ENCODE measurements at places on chromosomes 2 and 18.

GRCh38 chr18:13308369-13308768, 89.8 kb downstream of the LDLRAD4 start:
- no peak for DNase-seq

DNA sequence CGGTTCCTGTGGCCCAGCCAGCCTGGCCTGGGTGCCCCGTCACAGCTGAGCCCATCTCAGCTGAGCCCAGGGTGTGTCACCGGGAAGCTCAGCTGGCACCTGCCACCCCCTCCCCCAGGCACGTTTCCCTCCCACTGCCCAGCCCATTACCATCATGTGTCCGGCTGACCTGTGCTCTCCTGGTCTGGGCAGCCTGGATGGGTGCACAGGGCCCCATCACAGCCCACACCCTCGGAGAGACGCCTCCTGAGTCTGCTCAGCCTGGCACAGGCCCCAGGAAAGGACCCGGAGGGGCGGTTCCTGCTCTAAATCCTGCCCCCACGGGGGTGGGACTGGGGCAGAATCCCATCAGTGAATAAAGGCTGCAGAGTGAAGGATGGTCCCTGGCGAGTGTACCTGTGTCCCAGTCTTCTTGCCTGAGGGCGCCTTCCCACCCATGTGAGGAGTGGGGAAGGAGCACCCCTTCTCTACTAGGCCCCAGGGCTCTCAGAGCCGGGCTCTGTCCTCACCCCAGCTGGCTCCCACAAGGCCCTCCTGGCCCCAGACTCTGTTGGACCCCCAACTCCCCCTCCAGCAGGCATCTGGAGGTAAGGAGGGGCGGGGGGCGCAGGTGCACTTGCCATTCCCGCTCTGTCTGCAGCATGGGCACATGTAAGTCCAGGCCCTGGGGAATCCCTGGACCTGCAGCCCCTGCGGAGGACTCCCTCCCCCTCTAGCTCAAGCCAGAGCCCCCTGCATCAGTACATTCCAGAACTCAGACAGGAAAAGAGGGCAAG, 21.2 kb downstream of the GPC1 start:
- no peak for DNase-seq

DNA sequence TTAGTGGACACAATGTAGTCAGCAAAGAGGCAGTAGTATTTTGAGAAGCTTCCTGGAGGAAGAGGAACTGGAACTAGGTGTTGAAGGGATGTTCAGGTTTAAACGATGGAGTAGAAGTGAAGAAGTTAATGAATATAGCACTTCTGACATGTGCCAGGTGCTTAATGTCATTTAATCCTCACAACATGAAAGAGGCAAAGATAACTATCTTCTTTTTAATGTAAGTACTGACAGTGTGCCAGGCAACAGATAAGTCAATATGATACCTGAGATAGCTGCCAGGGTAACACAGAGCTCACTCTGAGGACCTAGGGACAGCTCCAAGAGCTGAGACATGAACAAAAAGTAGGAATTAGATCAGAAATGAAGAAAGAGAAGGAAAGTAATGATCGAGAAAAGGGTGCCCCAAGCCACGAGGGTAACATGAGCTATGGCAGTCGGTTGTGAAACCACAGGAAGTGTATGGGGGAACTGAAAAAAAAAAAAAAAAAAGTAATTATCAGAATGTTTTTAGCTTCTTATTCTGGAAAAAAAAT, 140.7 kb downstream of the RNF144A start:
- no peak for DNase-seq

- no peak for DNase-seq
Observed at GRCh38 chr2:198645816-198646215, 811.9 kb downstream of the SATB2 start.

DNA sequence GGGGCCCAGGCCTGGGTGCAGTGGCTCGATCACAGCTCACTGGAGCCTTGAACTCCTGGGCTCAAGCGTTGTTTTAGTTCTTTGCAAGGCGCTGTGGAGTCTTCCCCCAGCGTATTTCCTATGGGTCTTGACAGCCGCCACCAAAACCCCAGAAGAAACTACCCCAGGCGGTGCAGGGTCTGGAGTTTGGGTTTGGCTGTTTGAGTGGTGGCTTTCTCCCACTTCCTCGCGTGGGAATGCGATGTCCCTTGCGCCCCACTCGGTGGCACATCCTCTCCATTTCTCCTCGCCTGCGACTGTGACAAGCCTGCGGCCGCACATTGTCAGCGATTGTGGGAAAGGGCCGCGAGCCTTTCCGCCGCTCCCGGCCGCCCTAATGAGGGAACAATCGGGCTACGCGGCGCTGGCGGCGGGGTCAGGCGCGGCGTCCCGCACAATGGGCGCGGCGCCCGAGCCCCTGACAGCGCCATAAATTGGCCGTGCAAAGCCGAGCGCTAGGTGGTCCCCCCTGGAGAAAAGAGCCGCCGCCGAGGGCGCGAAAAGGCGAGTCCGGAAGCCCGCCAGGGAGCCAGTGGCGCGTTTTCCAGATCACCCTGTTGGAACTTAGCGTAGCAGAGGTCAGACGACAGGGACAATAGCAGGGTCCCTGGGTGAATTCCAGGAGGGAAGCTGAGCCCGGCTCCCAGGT, 194.9 kb upstream of the POU3F3 start:
- DNase-seq, result no peak

DNA sequence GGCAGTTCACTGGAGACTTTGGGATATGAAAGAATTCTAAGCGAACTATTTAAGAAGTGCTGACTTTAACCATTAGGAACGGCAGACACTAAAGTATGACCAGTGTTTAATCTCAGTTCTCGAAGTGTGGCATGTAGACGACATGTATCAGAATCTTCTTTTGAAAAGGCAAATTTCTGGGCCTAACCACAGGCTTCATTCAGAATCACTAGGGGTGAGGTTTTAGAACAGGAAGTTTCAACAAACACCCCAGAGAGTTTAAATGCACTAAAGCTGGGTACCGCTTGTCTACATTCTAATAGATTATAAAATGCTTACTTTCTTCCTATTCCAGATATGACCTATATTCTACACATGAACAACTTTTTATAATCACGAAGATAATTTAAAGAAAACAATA, 180.3 kb downstream of the ANKRD44 start:
- DNase-seq, result no peak

GRCh38 chr18:5413447-5413846, 117.9 kb upstream of the ZBTB14 start:
- DNase-seq, result no peak

GRCh38 chr2:217722883-217723472, 279.8 kb downstream of the TNS1 start:
- DNase-seq, result no peak

DNA sequence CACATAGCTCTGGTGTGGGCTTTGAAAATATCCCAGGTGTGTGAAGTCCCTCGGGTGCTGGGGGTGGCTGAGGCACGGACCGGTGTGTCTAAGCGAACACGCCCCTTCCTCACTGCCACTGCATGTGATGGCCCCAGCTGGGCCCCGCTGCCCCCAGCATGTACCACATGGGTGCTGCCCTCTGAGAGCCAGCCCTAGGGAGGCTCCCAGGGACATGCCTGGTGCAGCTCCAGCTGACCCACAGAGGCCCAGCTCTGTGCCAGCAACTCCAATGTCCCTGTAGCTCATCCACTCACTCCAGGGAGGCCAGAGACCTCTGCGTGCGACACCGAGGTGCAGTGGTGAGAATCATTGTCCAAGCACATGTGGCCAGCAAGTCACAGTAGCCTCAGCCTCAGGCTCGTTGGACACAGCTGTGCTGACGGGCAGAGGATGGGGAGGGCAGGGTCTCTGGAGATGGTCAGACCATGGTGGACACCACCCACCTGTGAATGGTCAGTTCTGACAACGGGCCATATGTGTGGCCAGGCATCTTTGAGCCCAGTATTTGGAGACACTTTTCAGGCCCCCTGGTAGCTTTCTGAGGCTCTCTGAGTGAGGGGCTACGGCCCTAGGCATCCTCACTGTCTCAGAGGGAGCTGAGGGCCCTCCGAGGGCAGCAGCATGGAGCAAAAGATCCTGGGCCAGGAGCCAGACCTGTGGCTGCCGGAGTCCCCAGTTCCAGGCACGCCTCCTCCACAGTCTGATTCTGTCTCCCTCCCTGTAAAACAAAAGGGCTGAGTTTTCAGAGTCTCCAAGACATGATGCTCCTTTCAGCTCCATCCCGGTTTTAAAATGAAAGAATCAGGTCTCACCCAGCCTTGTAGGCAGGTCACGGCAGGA, 220.7 kb downstream of the NDUFA10 start:
- DNase-seq, result no peak

- DNase-seq, result no peak
Observed at GRCh38 chr2:212990697-212991096, 160.7 kb downstream of the IKZF2 start.

- DNase-seq, result no peak
Observed at GRCh38 chr2:97868986-97869721, 126.6 kb downstream of the TMEM131 start.

GRCh38 chr2:70850925-70851324, 15.3 kb upstream of the CD207 start:
- DNase-seq, result no peak

GRCh38 chr2:129880309-129880708, 99.2 kb upstream of the RAB6C start:
- no peak for DNase-seq

- DNase-seq, result no peak
Observed at GRCh38 chr2:235685024-235685721, 191.3 kb downstream of the AGAP1 start.

DNA sequence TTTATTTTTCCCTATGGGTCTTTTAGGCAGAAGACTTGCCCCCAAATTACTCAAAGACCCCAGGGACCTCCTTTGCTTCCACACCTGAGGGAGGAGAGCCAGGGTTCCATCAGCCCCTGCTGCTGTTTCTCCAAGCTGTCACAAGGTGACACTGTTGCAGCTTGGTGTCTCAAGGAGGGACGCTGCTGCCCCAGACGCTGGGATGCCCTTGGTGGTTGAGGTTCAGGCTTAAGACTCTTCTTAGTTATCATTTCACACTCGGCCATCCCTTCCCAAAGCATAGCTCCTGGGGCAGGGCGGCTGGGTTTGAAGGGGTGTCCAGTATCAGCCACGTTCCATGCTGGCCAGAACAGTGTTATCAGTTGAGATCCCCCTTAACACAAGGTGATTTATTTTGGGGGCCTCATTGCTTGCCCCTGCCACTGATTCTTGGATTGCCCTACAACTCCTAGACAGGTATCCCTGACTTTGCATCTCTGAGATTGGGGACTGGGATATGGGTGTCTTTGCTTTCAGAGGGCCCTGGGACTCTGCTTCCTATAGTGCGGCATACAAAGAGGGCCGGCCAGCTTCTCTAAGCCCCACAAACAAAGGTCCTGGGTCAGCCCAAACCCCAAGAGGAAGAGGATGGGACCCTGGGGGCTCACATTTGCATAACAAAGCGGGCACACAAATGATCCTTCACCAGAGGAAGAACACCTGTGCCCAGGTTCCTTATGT, 22.7 kb downstream of the GPR55 start:
- peak; percentile 53 for DNase-seq

GRCh38 chr2:19426941-19427340, 68.5 kb upstream of the OSR1 start:
- no peak for DNase-seq

- DNase-seq, result no peak
Observed at GRCh38 chr18:10247021-10247741, 207.3 kb upstream of the APCDD1 start.

GRCh38 chr2:95343429-95344214, 46.5 kb downstream of the KCNIP3 start:
- DNase-seq, result no peak

DNA sequence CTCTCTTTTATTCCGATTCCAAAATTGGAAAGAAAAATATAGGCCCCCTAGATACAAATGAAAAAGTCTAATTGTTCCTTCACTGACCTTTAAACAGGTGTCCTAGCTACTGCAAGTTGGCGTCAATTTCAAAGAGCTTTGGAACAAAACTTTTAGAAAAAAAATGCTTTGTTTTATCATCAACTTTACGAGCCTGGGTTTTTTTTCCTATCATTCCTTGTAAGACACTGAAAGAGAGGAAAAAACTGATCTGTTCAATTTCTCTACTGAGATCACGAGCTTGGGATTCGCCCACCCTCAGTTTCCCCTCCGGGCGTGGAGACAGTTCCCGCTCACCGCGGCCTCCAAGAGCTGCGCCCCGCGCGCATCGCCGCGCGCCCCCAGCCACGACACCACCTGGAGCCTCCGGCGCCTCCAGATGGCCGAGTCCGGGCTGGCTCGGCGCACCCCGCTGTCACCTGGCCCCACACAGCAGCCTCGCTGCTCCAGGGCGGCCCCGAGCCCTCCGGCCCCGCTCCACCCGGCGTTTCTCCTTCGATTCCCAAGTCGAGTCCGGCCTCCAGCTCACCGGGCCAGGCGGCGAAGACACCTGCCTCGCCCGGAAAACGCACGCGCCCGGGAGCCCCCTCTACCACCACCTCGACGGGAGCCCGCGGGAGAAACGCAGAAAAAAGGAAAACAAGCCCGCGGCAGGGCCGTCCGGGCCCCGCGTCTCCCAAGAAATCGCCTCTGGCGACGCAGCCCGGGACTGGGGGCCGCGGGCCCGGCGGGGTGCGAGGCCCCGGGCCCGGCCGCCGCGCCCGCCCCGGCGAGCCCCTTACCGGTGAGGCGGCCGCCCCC, 656 bp downstream of the TBC1D8 start:
- DNase-seq, result no peak

DNA sequence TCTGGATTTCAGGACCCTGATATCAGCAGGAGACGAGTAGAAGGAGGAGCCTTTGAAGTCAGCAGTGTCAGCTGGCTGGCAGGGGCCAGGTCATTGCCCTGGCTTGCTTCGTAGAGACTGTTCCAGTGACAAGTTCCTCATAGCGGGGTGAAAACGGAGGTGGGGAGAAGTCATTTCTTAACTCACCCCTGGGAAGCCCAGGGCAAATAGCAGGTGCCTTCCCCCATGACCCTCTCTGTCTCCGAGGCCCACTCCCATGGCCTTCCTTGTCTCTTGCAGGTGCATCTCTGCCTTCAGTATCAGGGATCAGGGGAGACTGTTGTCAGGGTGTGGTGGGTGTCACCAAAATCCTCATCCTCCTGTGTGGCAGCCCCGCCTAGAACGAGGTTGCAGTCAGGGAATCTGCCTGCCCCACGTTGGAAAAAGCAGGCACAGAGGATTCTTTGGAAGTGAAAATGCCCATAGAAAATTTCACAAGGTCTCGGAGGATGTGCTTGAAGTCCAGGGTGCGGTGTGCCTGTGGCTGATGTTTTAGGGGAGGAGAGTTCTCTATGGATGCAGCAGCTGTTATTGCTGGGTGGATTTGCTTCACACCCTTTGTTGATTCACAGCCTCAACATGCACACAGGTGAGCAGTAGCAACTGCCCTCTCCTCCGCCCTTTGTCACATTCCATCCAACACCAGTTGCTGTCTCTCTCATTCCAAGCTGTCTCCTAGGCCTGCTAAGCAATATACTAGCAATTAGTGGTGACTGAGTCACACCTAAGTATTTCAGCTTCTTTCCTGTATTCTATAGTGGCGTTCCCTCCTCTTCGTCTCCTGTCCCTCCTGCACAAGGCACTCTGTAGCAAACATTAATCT, 142.6 kb upstream of the FHL2 start:
- DNase-seq, result no peak

Data from stimulated activated naive CD4-positive, alpha-beta T cell treated with Interleukin-2 at 50 U/mL for 16 hours (primary cell).